ENCODE measurements at places on chromosomes 6 and 20. TPM values are rescaled to one million over a fixed set of nuclear protein-coding genes. Genes with fewer than 3 reads are reported as not detected.

DNA sequence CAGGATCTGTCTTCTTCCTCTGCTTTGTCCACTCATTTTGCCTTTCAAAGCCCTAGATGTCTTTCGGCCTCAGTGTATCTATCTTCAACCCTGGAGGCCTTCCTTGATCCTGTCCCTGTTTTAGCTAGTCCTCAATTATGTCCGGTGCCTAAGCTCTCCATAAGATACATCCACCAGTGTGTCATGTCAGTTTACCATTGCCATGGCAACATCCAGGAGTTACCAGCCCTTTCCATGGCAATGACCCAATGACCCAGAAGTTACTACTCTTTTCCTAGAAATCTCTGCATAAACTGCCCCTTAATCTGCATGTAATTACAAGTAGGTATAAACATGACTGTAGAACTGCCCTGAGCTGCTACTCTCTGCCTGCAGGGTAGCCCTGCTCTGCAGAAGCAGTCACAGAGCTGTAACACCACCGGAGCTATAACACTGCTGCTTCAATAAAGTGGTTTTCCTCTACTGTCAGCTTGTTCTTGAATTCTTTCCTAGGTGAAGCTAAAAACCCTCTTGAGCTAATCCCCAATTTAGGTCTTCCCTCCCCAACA is 712.1 kb upstream of the AGPAT4 start:
- no peak for DNase-seq

- DNase-seq, result no peak
These were observed 33.6 kb downstream of the CDK19 start for GRCh38 chr6:110781522-110782214.

GRCh38 chr6:137334094-137334493 is 114.9 kb upstream of the IFNGR1 start:
- DNase-seq, result no peak

DNA sequence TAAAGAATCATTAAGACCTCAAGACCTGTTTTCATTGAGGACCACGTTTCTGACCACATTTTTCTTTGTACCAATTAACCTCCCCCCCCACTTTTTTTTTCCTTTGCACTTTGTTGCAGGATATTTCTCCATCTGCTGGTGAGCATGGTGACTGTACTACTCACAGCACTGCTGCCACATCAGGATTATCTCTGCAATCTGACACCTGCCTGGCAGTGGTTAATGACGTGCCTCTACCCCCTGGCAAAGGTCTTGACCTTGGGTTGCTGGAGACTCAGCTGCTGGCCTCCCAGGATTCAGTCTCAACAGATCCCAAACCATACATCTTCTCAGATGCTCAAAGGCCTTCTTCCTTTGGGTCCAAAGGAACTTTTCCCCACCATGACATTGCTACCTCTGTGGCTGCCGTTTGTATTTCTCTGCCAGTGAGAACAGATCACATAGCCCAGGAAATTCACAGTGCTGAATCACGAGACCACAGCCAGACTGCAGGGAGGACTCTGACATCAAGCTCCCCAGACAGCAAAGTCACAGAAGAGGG is 46.6 kb upstream of the EDN3 start:
- no peak for DNase-seq

DNA sequence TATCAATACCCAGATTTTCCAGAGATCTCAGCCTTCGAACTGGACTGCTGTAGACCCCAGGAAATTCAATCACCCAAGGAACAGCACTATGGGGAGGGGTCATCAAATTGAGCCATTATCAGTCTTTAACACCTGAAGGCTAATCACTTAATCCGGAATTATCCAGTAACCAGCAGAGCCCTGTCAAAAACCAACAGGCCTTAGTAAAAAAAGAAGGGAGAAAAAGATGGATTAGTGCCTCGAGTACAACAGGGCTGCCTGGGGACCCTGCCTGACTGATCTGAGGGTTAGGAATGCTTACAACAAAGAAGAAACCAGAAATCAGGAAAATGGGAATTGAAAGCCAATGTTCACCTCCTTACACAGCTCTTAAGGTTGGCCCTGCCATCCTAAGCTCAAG is 7.6 kb downstream of the RRAGD start:
- DNase-seq, result no peak

DEFB124 gene
- total RNA-seq, result 2.5 TPM

DNA sequence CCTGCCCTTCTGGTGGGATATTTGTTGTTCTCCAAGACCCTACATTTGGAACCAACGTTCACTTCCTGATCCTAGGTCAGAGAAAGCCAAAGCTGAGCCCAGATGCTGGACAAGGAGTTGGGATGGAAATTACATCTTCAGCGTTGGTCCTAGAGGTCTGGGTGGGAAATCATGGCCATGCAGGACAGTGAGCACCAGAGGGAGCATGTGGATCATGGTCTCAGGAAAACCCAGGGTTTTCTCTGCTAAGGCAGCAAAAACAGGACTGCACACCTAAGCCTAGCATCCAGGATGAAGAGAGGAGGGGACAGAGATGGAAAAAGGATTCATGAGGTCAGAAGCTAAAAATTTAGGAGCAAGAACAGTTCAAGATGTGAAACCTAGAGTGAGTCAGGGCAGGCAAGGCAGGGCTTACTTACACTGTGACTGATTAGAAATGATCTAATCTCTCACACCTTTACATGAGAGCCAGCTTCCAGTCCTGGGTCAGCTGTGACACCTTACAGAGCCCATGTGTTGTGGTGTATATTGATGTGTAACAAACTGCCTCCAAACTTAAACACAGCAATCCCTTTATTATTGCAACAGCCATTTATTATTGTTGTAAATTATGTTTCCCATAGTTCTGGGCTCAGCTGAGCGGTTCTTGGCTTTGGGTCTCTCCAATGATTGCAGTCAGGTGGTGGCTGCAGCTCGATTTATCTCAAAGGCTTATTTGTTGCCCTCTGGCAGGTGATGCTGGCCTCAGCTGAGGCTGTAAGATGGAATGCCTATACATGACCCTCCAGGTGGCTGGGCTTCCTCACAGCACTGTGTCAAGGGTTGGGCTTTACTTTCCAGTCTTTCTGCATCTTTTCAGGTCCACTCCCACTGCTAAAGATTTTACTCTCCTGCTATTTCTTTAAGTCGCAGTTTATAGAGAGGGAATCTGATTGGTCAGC is 6.5 kb downstream of the C20orf202 start:
- DNase-seq, result no peak

LST1 gene
- 31.5 TPM for total RNA-seq

Measured in kidney (tissue), 22 donors.